Activated CD8-positive, alpha-beta memory T cell treated with anti-CD3 and anti-CD28 coated beads for 24 hours (primary cell): ENCODE measurements at places on chromosomes 5 and 9.

DNA sequence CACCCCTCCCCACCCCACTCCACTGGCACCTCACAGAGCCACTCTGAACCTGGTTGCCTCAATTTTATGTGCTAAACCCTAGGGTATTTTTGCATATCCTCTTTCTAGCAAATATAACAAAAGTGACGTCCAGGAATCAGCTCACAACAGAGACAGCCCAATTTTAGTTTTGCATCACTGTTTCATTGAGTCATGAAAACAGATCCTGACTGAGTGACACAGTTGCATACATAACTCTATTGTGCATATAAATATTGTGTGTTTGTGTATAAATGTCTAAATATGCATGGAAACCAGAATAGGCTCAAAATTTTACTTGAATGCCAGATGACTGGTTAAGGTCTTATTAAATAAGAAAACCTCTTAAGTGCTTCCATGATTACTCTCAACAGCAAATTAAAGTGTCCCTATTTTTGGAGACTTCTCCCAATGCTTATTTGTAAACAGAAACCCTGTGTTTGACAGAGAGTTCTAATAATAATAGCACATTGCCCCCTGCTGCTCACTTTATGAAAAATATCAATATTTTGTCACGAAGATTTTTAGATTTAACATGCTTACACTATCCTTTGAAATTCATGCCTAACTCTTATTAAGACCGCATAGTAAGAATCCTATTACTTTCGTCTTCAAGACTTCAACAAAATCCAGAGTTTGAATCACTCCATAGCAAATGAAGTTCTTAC, 75.5 kb upstream of the PRRC1 start:
- DNase-seq, result no peak

DNA sequence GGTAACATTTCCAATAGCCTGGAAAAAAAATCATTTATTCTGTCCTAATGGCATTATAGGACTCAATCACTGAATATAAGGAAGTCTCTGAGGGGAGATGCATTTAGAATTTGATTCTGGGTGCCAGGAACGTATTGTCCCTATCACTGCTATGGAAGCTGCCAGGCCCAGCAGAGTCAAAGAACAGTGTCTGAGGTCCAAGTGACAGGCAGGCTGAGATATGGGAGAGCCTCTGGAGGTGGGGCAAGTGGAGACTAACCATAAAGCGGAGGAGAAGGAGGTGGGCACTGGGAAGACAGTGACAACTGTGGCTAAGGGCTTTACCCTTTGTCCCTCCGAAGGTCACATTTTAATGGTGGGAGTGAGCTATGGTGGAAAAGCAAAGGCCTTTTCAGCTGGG, 505.5 kb downstream of the CTNND2 start:
- DNase-seq, result no peak

- no peak for DNase-seq
Observed at GRCh38 chr5:150513375-150514309, 5.7 kb downstream of the NDST1 start.

DNA sequence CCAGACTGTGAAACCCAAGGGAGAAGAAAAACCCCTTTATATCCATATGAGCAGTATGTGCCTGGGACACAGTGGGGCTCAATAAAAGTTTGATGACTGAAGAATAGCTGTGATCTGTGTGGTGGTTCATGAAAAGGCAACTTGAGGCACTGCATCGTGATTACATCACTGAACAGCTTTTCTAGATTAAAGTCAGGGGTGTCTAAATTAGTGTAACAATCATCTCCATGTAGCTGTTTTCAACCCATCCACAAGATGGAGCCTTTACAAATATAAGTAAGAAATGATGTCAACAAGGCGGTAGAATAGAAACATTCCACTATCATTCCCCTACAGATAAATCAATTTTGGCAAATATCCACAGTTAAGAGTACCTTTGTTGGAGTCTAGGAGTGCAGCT, 55.5 kb downstream of the PRRC1 start:
- no peak for DNase-seq

GRCh38 chr9:126874546-126875314, 14.3 kb downstream of the ZBTB34 start:
- DNase-seq, result no peak

DNA sequence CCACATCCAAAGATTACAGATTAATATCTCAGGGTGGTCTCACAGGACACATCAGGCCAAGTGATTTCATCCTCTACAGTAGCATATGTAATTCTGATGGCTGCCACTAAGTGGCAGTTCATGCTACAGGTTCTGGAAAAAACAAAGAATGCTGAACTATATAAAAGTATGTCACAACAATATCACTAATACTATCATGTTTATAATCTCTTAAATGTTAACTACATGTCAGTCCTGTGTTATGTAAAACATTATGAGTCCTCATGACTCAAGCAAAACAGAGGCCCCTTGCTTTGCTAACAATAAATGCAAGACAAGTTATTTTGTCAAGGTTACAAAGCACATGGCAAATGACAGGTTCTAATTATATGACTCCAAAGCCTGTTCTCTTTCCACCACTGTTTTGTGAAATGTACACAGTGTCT, 233.2 kb downstream of the FBXL17 start:
- no peak for DNase-seq
